ENCODE measurements at places on chromosomes 11 and 22.

GRCh38 chr11:9982796-9983579, 311.0 kb downstream of the SBF2 start:
- no peak for DNase-seq

GRCh38 chr11:5277807-5278382, 8.2 kb upstream of the HBE1 start:
- DNase-seq = no peak

GRCh38 chr22:28247667-28248363, 328.8 kb upstream of the PITPNB start:
- DNase-seq = no peak

GRCh38 chr11:104926771-104927611, 28.7 kb upstream of the CASP12 start:
- no peak for DNase-seq

DNA sequence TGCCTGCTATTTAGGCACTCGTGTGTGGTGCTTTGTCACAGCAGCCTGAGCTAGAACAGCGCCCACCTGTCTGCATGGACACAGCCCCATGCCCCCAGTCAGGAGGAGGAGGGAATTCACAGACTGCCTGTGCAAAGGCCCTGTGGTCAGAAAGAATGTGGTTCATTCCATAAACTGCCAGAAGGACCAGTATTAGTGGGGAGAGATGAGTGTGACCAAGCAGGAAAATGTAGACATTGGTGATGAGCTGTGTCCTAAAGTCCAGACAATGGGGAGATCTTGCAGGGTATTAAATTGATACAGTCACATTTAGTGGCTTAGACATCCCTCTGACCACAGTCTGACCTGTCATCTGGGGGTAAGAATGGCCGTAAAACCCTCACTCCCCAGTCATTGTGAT, 83.7 kb upstream of the LINC01488 start:
- DNase-seq = no peak

DNA sequence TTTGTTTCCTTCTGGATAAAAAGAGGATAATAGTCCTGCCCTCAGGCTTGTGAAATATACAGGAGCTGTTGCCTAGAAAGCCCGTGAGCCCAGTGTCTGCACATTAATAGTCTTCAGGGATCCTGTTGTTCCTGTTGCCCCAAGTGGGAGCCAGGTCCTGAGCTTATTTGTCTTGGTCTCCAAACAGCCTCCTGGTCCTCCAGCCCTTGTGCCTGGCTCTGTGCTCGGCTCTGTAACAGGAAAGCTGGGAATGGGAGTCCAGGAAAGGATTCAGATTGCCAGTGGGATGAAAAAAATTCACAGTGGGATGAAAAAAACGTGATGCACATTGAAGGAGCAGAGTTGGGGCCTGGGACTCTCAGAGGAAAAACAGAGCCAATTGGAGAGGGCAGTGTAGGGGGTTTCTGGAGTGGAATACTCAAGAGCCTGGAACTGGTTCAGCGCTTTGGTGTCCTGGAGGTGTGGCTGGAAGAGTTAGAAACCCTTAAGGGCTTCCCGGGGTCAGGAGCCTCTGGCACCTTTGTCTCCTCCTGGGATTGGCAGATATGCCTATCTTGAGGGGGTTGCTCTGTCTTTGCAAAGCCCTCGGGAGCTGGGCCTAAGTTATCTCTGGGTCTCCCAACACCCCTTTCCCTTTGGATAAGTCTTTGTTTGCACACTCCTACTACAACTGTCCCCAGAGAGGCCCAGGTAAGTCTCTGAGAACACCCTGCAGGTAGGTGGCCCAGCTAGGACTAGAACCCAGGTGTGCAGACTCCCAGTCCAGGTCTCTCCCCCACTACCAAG, 2.3 kb upstream of the INPPL1 start:
- DNase-seq = no peak

DNA sequence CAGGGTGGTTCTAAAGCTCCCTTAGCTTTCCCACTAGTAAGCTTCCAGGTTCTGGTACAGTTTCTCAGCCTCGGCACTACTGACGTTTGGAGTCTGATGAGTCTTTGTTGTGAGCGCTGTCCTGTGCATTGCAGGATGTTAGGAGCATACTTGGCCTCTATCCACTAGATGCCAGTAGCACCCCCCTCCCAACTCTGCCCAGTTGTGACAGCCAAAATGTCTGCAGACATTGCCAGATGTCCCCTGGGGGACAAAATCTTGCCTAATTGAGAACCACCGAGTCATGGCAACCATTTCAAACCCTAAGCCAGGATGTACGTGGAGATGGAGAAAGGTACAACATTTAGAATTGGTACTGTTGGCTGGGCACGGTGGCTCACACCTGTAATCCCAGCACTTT, 68.7 kb downstream of the PTPRJ start:
- DNase-seq = no peak

- no peak for DNase-seq
These were observed 790 bp upstream of the TMEM41B start for GRCh38 chr11:9315078-9315688.

Data from activated CD8-positive, alpha-beta T cell treated with anti-CD3 and anti-CD28 coated beads, Interleukin-2, amount 10 ng/mL, durations not matched to agents 7 days and 5 days (primary cell).